ENCODE measurements at places on chromosomes 6 and 20. TPM values are rescaled to one million over a fixed set of nuclear protein-coding genes. Genes with fewer than 3 reads are reported as not detected.

Gene LHFPL5
- total RNA-seq = not detected

Gene CAGE1
- not detected for total RNA-seq

Gene EYA4
- total RNA-seq = 0.58 TPM

Gene DLK2
- not detected for total RNA-seq

Gene PNPLA1
- not detected for total RNA-seq

Gene COL12A1
- total RNA-seq = 19.2 TPM

Gene PSMB9
- 23.0 TPM for total RNA-seq

Gene ECT2L
- not detected for total RNA-seq

Gene SPATS1
- total RNA-seq = not detected

Gene SLC26A8
- total RNA-seq = not detected

Gene TENT5A
- 4.3 TPM for total RNA-seq

GRCh38 chr20:33291830-33292355 lies 8.9 kb downstream of the BPIFB1 start:
- no peak for DNase-seq

- no peak for DNase-seq
These were observed 123.5 kb downstream of the MAP3K7 start for GRCh38 chr6:90463359-90463758.

DNA sequence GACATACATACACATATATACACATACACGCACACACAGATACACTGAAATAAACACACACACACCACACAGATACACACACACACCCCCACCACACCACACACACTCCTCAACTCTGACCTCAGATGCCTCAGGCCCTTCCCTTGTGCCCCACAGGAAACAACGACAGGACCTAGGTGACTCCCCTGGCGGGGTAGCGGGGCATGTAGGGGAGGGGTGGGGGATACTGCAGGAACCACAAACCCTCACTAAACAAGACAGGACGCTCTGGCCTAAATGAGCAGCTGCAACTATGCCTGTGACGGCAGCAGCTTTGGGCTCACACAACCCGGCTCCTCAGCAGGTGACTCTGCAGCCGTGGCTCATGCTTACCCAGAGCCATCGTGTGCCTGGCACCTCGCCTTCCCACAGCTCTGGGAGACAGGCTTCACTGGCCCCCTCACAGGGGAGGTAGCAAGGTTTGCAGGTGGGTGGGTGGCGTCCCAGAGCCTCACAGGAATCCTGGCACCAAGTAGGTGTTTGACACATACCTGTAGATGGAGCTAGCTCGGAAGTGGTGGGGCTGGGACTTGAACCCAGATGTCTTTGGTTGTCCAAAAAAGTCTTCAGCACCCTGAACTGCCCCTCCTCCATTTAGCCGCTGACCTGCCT lies 100.8 kb downstream of the GRM4 start:
- DNase-seq = no peak

GRCh38 chr6:42935322-42935721 lies 6.0 kb downstream of the CNPY3 start:
- no peak for DNase-seq

GRCh38 chr6:3343089-3343883 lies 84.5 kb downstream of the PSMG4 start:
- no peak for DNase-seq

- DNase-seq = no peak
These were observed 72.6 kb downstream of the HIVEP2 start for GRCh38 chr6:142872376-142872775.

DNA sequence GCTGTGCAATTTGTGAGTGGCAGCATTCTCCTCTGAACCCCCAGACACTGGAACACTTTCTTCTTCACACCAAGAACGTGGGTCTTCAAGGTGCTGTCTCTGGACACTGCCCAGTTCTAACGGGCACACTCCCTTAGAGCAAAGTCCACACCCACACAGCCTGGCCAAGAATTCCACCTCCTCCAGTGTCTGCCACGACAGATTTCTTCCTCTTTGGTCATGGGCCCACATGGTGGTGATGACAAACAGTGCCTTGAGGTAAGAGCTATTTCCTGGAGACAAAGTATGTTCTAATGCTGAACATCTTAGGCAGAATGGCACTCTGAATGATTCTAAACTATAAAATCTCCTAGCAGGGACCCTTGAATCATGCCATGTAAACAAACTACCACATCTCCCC lies 25.5 kb upstream of the SSTR4 start:
- no peak for DNase-seq

- no peak for DNase-seq
These were observed 621 bp downstream of the NOL7 start for GRCh38 chr6:13615792-13616120.

GRCh38 chr20:25213566-25214425 lies 18.3 kb downstream of the ENTPD6 start:
- DNase-seq = no peak

DNA sequence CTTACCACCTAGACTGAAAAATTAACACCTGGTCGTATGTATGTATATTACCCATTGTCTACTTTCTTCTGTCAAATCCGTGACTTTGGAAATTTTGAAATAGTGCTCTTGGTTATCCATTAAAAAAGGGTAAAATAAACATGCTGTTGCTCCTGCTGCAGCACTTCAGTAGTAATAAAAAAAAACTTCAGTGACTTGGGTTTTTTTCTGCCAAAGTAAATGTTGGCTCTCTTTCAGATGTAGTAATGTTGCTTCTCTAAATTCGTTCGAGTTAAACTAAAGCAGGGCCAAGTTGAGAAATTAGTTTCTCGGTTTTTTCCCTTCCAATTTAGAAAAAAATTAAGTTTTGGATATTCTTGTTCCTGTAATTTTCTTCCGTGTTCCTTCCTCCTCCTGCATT lies 34.2 kb downstream of the JARID2 start:
- no peak for DNase-seq

GRCh38 chr20:37526839-37527637 lies 638 bp downstream of the BLCAP start:
- DNase-seq = no peak

DNA sequence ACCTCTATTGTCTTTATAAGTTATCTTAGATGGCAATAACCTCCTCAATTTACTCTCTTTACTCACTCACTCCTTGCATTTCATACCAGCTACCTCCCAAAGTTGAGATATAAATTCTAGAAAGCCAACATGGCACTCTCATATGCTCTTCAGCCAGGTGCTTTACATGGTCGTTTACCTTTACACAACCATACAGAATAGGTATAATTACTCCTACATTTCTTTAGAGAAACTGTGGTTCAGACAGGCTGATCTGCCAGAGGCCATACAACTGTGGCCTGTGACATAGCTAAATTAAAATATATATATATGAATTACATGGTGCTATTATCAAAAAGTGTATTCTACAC lies 45.7 kb downstream of the HBS1L start:
- DNase-seq = no peak

DNA sequence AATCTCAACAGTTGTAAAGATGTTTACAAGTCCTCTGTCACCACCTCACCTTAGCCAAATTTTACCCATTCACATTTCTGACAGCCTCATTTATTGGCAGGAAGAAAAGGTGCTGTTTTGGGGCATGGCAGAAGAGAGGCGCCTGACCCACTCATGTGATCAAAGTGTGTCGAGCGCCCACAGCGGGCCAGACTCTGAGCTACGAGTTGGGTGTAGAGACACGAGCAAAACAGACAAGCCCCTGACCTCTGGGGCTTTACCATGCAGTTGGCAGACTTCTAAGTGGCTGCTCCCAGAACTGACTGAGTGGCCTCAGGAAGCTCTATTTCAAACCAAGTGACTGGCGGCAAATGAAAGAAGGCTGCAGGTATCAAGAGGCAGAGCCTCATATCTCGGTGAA lies 167.0 kb downstream of the SOBP start:
- DNase-seq = no peak

GRCh38 chr6:52610745-52611355 lies 34.0 kb upstream of the TRAM2 start:
- DNase-seq = no peak

Data from kidney epithelial cell (primary cell).